Right ventricle myocardium inferior (tissue), 1 donor: ENCODE measurements at places on chromosomes 7 and 10. TPM values are rescaled to one million over a fixed set of nuclear protein-coding genes. Genes with fewer than 3 reads are reported as not detected.

- peak; percentile 45 for DNase-seq
Measured at GRCh38 chr7:1669064-1669951, 769 bp upstream of the ELFN1 start.

GRCh38 chr7:95199779-95200558 lies 124.4 kb downstream of the PON1 start:
- DNase-seq, result no peak

DNA sequence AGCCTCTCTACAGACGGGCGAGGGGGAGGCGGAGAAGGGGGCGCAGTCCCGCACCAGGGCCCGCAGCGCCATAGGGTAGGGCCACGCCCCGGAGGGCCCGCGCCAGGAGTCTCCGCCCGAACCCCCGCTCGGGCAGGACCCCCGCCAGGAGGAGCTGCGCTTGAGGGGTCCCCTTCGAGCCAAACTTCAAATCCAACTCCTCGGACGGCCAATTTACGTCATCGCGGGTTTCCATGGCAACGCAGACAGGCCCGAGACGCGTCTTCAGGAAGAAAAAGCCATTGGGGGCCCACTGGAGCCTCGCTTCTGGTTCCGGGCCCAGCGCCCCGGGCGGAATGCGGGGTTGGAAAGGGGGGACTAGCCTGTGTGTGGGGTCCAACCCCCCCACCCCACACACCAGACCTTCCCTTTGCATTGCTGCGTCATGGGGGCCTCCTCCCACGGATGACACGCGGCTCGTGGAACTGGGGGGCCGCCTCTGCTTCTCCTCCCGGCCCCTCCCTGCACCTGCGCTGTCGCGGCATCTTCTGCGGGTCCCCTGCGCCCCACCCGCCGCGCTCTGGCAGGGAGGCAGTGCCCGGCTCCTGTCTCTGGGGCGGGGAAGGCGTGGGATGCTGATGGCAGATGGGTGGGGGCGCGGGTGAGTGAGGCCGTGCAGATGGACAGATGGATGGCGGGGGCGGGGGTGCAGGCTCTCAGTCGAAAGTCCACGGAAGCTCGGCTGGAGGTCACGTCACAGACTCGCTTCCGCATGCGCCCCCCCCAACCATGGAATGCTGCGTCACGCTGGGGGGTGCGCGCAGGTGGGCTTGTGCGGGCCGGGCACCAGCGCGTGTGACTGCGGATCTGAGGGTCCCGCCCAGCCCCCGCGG lies 1.2 kb downstream of the CALY start:
- peak; percentile 71 for DNase-seq

GRCh38 chr10:132913559-132914115 lies 28.7 kb downstream of the CFAP46 start:
- peak; percentile 21 for DNase-seq

DNA sequence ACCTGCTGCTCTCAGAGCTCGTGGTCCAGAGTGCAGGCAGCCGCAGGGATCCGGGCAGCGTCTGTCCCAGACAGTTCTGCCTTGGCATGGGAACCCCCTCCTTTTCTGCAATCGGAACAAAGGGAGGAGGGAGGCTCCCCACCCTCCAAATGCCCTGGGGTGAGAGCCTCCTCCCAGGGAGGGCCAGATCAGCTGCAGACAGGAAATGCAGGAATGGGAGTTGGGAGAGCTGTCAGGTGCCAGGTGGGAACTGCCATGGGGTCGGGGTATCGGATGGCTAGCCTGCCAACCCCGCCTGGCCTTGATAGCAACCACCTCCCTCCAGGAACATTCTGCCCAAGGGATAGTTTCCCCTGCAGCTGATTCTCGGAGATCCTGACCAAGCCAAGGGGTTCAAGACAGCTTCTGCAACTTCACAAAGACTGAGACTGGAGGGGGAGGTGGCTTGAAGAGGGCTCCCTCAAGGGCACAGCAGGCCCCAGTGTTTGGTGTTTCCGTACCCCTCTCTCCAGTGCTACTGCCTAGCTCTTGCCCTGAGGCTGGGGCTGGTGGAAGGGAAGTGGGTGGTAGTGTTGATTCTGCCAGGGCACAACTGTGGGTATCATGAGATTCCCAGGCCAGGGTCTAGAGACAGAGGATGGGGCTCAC lies at the start of gene CALML5:
TSS of gene CALML5 (minus strand) at position 78 of the 648 bp plus-strand sequence. CDS start 132 bp downstream, outside the sequence.
- no peak for DNase-seq

DNA sequence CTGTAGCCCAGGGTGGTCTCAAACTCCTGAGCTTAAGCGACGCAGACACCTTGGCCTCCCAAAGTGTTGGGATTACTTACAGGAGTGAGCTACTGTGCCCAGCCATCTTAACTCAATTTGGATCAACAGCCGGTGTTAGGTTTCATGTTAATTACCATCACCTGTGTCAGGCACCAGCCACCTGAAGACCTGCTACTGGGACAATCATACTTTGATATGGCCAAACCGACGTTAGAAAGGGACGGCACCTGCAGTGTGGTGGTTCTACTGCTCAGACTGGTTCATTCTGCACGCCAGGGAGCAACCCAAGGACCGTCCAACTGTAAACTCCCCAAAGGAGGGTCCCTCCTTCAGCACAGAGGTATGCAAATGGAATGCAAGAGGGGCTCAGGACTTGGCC lies 74.2 kb upstream of the CYTH3 start:
- DNase-seq, result no peak

GRCh38 chr7:22677680-22678079 lies 49.3 kb upstream of the IL6 start:
- DNase-seq, result no peak

GRCh38 chr10:102465466-102465865 lies 14.1 kb upstream of the C10orf95 start:
- DNase-seq, result no peak

SLC16A12 gene
- 1.1 TPM for total RNA-seq

DNA sequence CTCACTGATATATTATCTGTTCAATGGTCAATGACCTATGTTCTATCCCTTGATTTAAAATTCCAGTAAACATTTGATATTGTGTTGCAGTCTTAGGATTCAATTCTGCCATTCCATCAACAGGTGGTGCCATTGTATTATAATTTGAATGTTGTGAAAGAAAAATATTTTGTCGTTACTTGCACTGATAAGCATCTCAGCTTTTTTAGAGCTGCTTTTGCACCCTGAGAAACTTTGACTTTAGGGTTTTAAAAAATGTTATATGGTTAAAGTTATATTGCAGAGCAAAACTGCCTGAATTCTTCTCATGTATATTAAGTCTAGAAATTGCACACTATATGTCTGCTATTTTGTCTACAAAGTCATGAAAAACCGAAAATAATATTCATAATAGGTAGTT lies 18.8 kb upstream of the MINDY3 start:
- DNase-seq, result no peak

- peak; percentile 41 for DNase-seq
Measured at GRCh38 chr7:91835826-91836368, 44.6 kb downstream of the MTERF1 start.

- DNase-seq, result no peak
Measured at GRCh38 chr7:33750177-33750576, 155.2 kb upstream of the BMPER start.

DNA sequence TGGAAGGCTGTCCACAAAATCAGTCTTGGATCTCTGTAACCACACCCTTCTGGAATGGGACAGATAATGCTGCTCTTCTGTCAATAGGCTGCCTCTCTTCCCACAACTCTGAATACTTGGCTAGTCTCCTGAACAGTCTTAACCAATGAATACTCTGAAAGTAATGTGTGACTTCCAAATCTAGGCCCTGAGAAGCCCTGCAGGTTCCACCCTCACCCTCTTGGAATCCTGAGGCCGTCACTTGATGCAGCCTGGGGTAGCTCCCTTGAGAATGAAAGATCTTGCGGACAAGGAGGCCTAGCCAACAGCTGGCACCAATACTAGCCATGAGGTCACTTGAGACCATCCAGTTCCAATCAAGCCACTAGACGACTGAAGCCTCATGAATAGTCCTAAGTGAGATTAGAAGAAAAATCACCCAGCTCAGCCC lies 109.2 kb downstream of the ARHGAP12 start:
- no peak for DNase-seq

SLC13A4 gene
- not detected for total RNA-seq

- no peak for DNase-seq
Measured at GRCh38 chr7:36762394-36762793, 38.1 kb upstream of the AOAH start.
